ENCODE measurements at places on chromosomes 5 and 9.

- no peaks in the 10 kb centered on the region for H3K36me3 ChIP-seq
- H3K4me1 ChIP-seq, result no peaks in the 10 kb centered on the region
- no peak for DNase-seq
- no peak overlapping the region for H3K27ac ChIP-seq
Observed at GRCh38 chr5:21680641-21681040, 1172.5 kb downstream of the CDH12 start.

GRCh38 chr5:34496701-34497469 lies 159.2 kb upstream of the RAI14 start:
- DNase-seq, result no peak
- no peaks in the 10 kb centered on the region for H3K27me3 ChIP-seq
- H3K27ac ChIP-seq, result no peak overlapping the region
- H3K4me3 ChIP-seq, result no peak overlapping the region
- H3K36me3 ChIP-seq, result no peaks in the 10 kb centered on the region

GRCh38 chr9:131923766-131924165 lies 155.9 kb downstream of the MED27 start:
- H3K4me1 ChIP-seq, result peaks cover 6% of the 10 kb centered on the region
- no peaks in the 10 kb centered on the region for H3K27me3 ChIP-seq
- no peak overlapping the region for H3K27ac ChIP-seq
- H3K4me3 ChIP-seq, result no peak overlapping the region
- peaks cover 2% of the 10 kb centered on the region for H3K36me3 ChIP-seq

DNA sequence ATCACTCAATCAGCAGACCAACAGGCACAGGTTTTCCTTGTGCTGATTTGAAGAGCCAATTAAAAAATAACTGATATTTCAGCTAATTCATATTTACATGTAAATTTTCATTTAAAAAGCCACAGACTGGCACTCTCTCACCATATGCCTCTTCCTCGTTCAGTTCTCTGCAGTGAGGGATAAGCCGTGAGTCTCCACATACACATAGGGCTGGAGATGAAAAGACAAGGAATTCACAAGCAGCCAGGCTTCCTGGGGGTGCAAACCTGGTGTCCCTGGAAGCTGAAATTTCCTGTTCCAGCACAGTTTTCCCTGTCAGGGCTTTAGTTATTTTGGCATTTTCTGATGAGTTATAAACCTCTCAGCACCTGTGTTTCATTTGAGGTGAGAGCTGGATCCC lies 323.9 kb upstream of the PANK3 start:
- H3K36me3 ChIP-seq, result no peaks in the 10 kb centered on the region
- H3K27me3 ChIP-seq, result no peaks in the 10 kb centered on the region
- no peak for DNase-seq
- H3K4me3 ChIP-seq, result no peak overlapping the region
- peaks cover 4% of the 10 kb centered on the region for H3K4me1 ChIP-seq

- H3K4me1 ChIP-seq, result peaks cover 55% of the 10 kb centered on the region
- peaks cover 18% of the 10 kb centered on the region for H3K36me3 ChIP-seq
- no peak for DNase-seq
- no peaks in the 10 kb centered on the region for H3K27me3 ChIP-seq
Observed at GRCh38 chr5:177316005-177316404, 4.3 kb upstream of the MXD3 start.

- H3K27me3 ChIP-seq, result no peaks in the 10 kb centered on the region
- DNase-seq, result no peak
- H3K4me1 ChIP-seq, result peaks cover 6% of the 10 kb centered on the region
- H3K27ac ChIP-seq, result no peak overlapping the region
- peaks cover 19% of the 10 kb centered on the region for H3K36me3 ChIP-seq
Observed at GRCh38 chr5:143119291-143119769, 284.2 kb downstream of the NR3C1 start.

DNA sequence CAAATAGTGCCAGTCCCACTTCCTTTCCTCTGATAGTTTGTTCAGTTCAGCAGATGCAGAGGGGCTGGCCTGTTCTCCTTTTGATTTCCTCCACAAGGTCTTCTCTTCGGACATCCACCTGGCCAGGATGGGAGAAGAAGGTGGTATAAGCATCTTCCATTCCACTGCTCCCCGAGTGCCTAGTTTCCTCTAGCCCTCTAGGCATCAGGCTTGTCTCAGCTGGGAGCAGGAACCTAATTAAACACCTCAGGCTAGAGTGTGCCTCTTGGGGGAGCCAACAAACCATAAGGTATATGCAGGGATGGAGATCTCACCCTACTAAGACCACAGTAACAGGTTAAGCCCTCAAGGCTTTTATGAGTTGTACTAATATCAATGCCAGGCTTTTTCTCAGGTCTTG lies 835 bp upstream of the DND1 start:
- H3K4me1 ChIP-seq, result peaks cover 6% of the 10 kb centered on the region
- peaks cover 58% of the 10 kb centered on the region for H3K36me3 ChIP-seq
- H3K27ac ChIP-seq, result no peak overlapping the region

DNA sequence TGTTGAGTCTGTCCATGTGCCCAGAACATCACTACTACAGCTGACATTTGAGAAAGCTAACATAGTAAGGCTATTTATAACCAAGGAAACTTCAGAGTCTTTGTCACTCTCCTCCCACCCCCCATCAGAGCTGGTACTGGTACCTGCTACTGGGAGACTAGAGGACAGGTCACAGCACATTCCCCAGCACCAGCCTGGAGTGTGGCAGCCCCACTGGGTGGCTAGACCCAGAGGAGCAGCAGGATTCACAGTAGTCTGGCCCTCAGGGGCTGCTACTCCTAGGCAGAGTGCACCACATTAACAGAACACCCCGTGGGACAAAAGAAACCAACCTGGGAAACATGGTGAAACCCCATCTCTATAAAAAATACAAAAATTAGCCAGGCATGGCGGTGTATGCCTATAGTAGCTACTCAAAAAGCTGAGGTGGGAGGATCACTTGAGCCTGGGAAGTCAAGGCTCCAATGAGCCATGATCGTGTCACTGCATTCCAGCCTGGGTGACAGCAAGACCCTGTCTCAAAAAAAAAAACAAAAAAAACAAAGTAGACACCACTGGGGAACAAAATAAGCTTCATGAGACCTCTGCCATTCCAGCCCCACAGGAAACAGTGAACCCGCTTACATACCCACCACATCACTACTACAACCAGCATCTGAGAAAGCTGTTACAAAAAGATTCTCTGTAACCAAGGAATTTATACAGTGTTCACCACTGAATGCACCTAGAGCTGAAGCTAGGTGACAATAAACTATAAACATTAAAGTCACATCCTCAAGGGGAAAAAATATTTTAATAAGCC lies 26.3 kb upstream of the PTGER4 start:
- DNase-seq, result peak; percentile 42
- H3K4me3 ChIP-seq, result peak overlapping the region; percentile 78
- peak overlapping the region; percentile 93 for H3K27ac ChIP-seq
- peaks cover 85% of the 10 kb centered on the region for H3K4me1 ChIP-seq
- H3K27me3 ChIP-seq, result no peaks in the 10 kb centered on the region

- H3K4me3 ChIP-seq, result no peak overlapping the region
- H3K27ac ChIP-seq, result no peak overlapping the region
- no peaks in the 10 kb centered on the region for H3K4me1 ChIP-seq
- H3K36me3 ChIP-seq, result no peaks in the 10 kb centered on the region
Observed at GRCh38 chr5:10157085-10157669, 92.5 kb downstream of the ATPSCKMT start.

DNA sequence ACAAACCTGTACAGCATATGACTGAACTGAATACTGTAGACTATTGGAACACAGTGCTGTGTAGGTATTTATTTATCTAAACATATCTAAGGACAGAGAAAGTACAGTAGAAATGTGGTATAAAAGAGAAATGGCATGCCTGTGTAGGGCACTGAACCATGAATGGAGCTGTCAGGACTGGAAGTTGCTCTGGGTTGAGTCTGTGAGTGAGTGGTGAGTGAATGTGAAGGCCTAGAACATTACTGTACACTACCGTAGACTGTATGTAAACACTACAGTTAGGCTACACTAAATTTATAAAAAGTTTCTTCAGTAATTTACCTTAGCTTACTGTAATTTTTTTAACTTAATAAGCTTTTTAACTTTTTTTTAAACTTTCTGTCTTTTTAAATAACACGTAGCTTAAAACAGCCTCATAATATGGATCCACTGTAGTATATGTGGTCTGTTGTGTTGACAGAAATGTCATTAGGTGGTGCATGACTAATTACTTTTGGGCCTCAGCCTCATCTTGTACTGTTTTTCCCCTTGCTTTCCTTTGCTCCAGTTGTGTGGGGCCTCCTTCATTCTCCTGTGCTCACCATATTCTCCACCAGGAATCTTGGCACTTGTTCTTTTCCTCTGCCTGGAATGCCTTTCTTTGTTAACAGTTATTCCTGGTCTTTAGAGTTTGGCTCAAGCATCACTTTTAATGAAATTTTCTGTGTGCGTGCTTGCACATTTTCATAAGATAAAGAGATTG lies 8.8 kb downstream of the SPIN1 start:
- peak overlapping the region; percentile 68 for H3K27ac ChIP-seq
- peaks cover 16% of the 10 kb centered on the region for H3K4me1 ChIP-seq
- peaks cover 12% of the 10 kb centered on the region for H3K36me3 ChIP-seq
- H3K4me3 ChIP-seq, result no peak overlapping the region

GRCh38 chr5:77181596-77182304 lies 28.7 kb upstream of the PDE8B start:
- no peak overlapping the region for H3K4me3 ChIP-seq
- no peak for DNase-seq
- H3K27me3 ChIP-seq, result peaks cover 55% of the 10 kb centered on the region
- H3K4me1 ChIP-seq, result peaks cover 3% of the 10 kb centered on the region

GRCh38 chr9:92657296-92658094 lies 12.4 kb downstream of the IPPK start:
- H3K4me1 ChIP-seq, result no peaks in the 10 kb centered on the region
- DNase-seq, result no peak
- no peak overlapping the region for H3K27ac ChIP-seq
- no peak overlapping the region for H3K4me3 ChIP-seq
- H3K36me3 ChIP-seq, result peaks cover 9% of the 10 kb centered on the region

- peaks cover 6% of the 10 kb centered on the region for H3K36me3 ChIP-seq
- H3K4me1 ChIP-seq, result peaks cover 19% of the 10 kb centered on the region
- H3K27ac ChIP-seq, result peak within 1 kb of the TSS; percentile 100
- peak; percentile 94 for DNase-seq
- H3K27me3 ChIP-seq, result no peaks in the 10 kb centered on the region
- H3K4me3 ChIP-seq, result peak within 1 kb of the TSS; percentile 86
Observed at GRCh38 chr9:6757456-6758247, at the start of gene KDM4C. TSS of gene KDM4C (plus strand) at chr9:6757973. CDS start at chr9:6792989, 35,016 bp downstream.

DNA sequence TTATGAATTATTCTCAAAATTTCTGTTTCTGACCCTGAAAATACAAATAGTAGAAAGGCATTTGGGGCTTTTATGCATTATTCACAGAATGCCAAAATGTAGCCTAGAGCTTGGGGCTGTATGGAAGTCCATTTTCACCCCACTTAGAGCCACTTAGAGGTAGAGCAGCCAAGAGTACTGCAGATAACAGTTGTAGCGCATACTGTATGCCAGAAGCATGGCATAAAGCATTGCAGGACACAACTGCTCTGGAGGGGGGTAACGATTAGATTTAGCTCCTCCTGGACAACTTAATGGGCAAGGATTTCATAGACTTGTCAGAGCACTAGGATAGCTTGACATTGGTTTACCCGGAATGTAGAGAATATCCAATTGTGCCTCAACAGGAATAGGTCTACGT lies 15.7 kb downstream of the SLC31A1 start:
- H3K4me3 ChIP-seq, result no peak overlapping the region
- peaks cover 26% of the 10 kb centered on the region for H3K4me1 ChIP-seq
- H3K36me3 ChIP-seq, result no peaks in the 10 kb centered on the region
- no peak overlapping the region for H3K27ac ChIP-seq
- DNase-seq, result no peak

GRCh38 chr9:133843250-133843649 lies 105.1 kb upstream of the SARDH start:
- no peak for DNase-seq
- no peaks in the 10 kb centered on the region for H3K4me1 ChIP-seq
- H3K27ac ChIP-seq, result no peak overlapping the region
- H3K27me3 ChIP-seq, result no peaks in the 10 kb centered on the region

GRCh38 chr5:53779541-53779981 lies 219.1 kb downstream of the NDUFS4 start:
- H3K36me3 ChIP-seq, result no peaks in the 10 kb centered on the region
- peaks cover 19% of the 10 kb centered on the region for H3K4me1 ChIP-seq
- H3K27ac ChIP-seq, result no peak overlapping the region
- no peak overlapping the region for H3K4me3 ChIP-seq
